ENCODE measurements at places on chromosomes 3 and 15.
A peak's percentile ranks its signal among the peaks of the same experiment; 100 is the strongest.

DNA sequence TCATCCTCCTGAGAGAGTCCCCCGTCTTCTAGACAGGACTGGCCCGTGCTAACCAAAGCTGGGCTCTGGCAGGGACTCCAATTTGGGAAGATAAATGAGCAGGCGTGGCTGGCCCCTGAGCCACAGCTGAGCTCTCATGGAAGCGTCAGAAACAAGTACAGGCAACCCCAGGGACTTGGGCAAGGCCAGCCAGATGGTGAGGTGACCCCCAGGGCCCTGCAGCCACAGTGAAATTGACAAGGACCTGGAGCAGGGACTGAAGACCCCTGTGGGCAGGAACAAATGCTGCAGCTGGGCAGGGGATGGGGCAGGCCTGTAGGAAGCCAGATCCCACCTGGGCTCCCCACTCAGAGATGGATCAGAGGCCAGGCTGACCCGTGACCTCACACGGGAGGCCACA, 32.8 kb upstream of the CGNL1 start:
- no peak for DNase-seq

GRCh38 chr3:8550611-8551010, 49.0 kb downstream of the LMCD1 start:
- no peak for DNase-seq

DNA sequence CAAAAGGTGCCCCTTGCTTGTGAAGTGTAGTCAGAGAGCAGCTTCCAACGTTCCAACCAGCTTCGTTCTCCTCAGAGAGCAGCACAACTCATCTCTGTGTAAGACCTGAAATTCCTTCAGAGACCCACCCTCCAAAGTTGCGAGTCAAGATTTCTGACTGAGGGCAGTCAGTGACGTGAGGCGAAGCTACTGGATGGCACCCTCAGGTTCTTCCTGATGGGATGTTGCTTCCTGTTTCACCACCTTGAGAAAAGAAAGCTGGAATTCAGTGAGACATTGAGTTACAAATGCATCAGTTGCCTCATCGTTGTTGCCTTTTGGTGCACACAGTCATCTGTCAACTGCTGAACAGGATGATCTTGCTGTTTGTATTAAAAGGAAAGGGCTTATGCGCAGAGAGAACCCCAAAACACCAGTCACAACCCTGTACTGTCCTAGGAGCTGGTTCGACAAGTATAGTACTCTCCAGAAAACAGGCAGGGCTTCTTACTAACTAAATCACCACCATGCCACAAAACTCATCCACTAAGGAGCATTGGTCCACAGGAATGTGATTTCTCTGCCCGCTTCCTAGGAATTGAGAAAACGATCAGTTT, at the start of gene CERS3:
Gene CERS3 (minus strand): TSS at position 118 of the 596 bp plus-strand sequence. CDS start 27,101 bp downstream, outside the sequence.
- DNase-seq: no peak

GRCh38 chr3:174441588-174442301, 417.4 kb upstream of the NAALADL2 start:
- peak; percentile 60 for DNase-seq

- DNase-seq: no peak
Measured at GRCh38 chr15:75153087-75153486, 48.6 kb upstream of the C15orf39 start.

DNA sequence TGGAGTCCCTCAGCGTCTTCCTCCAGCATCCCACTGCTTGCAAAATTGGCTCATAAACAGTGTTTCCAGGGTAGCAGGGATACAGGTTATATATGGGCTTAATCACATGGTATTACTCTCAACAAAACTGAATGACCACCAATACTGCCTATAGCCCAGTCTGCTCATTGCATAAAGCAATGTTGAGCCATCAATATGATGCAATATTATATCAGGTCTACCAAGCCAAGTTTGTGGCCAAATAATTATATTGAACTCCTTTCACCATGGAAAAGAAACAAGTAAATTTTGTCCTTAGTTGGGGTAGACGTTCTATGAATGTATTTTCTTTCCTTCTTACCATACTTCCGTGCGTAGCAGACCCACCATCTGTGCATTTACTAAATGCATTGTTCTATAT, 652.3 kb downstream of the ROBO1 start:
- DNase-seq: no peak

DNA sequence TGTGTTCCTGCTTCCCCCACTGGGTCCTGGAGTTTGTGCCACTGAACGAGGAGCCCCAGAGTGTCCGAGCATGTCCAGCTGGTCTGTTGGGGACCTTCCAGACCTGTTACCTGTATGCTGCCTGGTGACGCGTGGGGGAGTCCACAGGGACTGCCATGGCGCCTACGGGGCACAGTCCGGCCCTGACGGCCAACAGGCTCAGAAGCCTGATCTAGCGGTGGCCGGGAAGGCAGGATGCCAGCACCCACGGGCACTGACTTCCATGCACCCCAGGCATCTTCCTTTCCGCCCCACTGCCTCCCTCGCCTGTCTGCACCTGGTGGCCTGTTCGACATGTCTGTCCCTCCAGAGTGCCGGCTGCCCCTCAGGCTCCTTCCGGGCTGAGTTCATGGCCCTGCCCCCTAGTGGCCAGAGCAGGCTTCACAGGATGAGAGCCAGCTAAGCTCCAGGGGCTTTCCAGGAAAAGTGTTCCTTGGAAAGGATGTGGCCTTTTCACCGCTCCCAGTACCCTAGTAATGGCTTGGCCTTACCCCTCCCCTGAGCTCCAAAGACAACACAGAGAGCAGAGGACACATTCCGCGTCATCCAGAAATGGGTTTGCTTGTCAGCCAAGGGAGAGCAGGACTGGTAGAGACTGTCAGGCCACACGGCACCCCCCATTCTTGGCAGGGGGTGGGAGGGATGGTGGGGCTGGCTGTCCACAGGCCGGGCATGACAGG, 35.7 kb downstream of the NGRN start:
- peak; percentile 0 for DNase-seq

DNA sequence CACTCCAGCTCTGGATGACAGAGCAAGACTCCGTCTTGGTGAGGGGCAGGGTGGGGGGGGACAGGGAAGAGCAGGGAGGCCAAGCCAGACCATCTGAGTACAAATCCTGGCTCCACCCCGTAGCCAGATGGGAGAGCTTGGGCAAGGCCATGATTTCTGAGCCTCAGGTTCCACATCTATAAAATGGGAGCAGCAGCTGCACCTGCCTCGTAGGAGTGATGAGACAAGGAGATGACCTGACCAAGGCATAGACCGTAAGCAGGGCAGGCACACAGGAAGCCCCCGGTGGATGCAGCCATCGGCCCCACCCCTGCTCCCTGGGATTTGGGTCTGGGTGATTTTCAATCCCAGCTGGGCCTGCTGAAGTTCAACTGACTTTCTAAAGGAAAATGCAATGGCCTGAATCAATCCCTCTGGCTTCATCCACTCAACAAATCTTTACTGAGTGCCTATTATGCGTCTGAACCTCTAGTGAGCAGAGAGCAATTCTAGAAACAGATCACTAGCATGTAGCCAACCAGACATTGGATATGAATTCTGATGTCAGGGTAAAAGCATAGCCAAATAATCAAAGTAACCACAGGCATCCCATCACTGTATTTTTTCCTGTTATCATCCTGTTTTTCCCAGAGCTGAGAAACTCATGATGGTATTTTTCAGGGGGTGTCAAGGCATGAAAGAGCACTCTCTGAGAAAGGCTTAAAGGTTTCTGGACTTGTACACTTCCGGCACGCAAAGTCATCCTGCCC, 141.2 kb downstream of the NUP210 start:
- no peak for DNase-seq

DNA sequence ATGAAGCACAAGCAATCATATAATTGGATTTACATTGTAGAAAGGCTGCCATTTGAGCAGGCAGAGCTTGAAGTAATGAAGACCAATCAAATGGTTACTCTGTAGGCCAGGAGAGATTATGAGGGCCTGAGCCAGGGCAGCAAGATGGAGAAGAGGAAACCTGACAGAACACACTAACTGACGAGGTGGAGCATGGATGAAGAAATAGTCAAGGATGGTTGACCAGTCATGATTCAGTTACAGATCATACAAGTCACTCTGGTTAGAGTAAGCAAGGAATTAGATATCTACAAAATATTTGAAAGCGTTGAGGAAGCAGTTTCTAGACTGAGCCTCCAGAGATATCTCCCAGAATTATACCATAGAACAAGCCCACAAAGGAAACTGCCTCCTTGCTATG, 101.8 kb upstream of the THSD4 start:
- DNase-seq: no peak

- DNase-seq: no peak
Measured at GRCh38 chr3:100416863-100417262, 15.5 kb downstream of the LNP1 start.

- DNase-seq: no peak
Measured at GRCh38 chr3:14237457-14237856, 58.8 kb downstream of the LSM3 start.

GRCh38 chr15:83365370-83365938, 81.0 kb upstream of the BNC1 start:
- DNase-seq: no peak

- DNase-seq: no peak
Measured at GRCh38 chr3:190941694-190942260, 79.3 kb upstream of the GMNC start.

GRCh38 chr15:68151277-68151676, 53.9 kb downstream of the CALML4 start:
- no peak for DNase-seq

DNA sequence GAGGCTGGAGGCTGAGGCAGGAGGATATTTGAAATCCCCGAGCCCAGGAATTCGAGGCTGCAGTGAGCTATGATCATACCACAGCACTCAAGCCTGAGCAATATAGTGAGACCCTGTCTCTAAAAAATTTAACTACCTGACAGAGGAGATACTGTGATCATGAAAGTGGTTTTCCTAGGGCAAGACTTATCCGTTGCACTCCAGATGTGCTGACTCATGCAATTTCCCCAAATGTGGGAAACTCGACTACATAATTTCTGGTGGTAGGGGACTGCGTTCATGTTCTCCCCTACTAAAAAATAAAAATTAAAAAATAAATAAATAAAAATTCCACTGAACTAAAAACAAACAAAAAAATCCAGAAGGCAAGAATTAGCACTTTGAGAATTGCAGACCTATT, 271.7 kb downstream of the SHQ1 start:
- no peak for DNase-seq

- DNase-seq: no peak
Measured at GRCh38 chr15:68730976-68731897, 89.5 kb downstream of the ANP32A start.

GRCh38 chr15:63896336-63897115, 62.8 kb upstream of the HERC1 start:
- no peak for DNase-seq

DNA sequence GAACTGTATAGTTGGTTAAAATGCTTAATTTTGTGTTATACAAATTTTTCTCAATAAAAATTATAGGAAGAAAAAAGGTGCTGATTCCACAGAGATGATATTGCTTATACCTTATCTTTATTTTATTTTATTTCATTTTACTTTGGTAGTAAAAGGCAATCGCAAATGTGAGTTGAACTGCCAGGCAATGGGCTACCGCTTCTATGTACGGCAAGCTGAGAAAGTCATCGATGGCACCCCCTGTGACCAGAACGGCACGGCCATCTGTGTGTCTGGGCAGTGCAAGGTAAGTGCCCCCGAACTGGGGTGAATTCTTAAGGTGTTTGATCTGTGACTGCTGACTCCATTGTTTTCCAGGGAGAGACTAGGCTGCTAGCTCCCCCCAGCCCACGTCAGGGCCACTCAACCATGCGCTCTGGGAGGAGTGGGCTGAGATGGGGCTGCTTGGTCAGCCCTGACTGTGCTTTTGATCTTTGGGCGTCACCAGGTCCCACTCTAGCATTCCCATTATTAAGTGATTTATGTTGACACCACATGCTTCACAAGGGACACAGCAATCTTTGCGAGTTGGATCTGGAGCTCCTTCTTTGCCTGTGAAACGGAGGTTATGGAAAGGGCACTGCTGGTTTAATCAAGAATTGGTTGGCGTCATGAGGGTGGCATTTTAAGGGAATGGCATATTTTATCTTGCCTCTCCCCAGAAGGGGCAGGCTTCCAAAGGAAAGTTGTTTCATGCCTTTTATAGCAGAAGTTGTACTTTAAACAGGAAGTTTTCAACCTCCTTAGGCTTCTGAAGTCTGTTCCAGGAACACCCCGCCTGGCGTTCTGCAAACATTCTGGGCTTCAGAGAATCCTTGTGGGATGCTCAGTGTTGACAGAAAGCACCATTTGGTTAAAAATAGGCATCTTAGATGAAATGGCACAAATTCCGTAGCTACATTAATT, 296.5 kb downstream of the THSD4 start:
- DNase-seq: no peak
